Cardiac muscle cell (in vitro differentiated cells and primary cell): ENCODE measurements at places on chromosomes 12 and 14. TPM values are rescaled to one million over a fixed set of nuclear protein-coding genes. Genes with fewer than 3 reads are reported as not detected.

Gene HOXC6
- total RNA-seq = not detected in 2 replicates

DNA sequence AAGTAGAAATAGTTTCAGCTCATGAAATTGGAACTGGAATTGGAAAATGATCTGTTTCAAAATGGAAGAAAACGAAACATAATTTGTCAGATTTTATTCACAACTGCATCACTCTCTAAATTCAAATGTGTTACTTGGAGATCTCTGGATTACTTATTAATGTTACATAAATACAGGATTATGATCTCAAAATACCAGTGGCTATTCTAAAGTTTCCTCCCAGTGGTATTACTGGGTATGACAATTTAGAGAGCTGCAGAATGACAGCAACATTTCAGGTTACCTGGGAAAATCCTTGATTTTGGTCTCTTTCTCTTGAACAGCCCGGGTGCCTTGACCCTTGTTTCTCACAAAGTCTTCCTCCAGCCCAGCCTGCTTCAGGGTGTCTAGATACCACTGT lies 14.2 kb downstream of the FAM161B start:
- H3K27ac ChIP-seq = no peak overlapping the region
- no peaks in the 10 kb centered on the region for H3K27me3 ChIP-seq
- no peak overlapping the region for H3K4me3 ChIP-seq

Gene STON2
- total RNA-seq = 1.0 and 1.4 TPM in 2 replicates

Gene SLC6A13
- total RNA-seq = 2.2 and 2.3 TPM in 2 replicates

- no peak overlapping the region for H3K4me3 ChIP-seq
- H3K36me3 ChIP-seq = no peaks in the 10 kb centered on the region
- no peak overlapping the region for H3K27ac ChIP-seq
- no peak for DNase-seq
- H3K4me1 ChIP-seq = peaks cover 9% of the 10 kb centered on the region
Measured at GRCh38 chr14:54882521-54882920, 20.1 kb downstream of the GCH1 start.

GRCh38 chr12:12240662-12241340 lies 26.0 kb downstream of the LRP6 start:
- H3K4me1 ChIP-seq = no peaks in the 10 kb centered on the region
- no peak overlapping the region for H3K4me3 ChIP-seq
- DNase-seq = peak; percentile 2
- H3K27ac ChIP-seq = no peak overlapping the region
- no peaks in the 10 kb centered on the region for H3K36me3 ChIP-seq
- H3K27me3 ChIP-seq = no peaks in the 10 kb centered on the region

Gene OVCH1
- total RNA-seq = 0.07 TPM in 1 of 2 replicates, not detected in the other
